ENCODE measurements at places on chromosomes 6 and 20. TPM values are rescaled to one million over a fixed set of nuclear protein-coding genes. Genes with fewer than 3 reads are reported as not detected.
A peak's percentile ranks its signal among the peaks of the same experiment; 100 is the strongest.

DNA sequence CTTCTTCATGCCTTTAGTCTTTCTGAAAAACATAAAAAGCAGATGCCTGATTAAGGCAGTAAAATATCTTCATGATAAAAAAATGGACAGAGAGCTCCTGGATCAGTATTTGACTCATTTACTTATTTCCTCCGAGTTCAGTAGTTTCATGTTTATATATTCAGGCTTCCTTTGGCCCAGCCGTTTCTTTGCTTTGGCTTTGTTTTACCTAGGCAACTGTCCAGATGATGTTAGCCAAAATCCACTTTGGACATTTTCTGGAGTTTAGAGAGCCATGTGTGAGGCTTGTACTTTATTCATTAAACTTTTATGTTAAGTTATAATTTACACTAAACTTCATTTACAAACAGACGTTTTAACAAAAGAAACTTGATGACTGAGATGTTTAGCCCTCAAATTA, 307.1 kb upstream of the RSPO3 start:
- H3K4me1 ChIP-seq: no peaks in the 10 kb centered on the region
- no peaks in the 10 kb centered on the region for H3K36me3 ChIP-seq
- peaks cover 9% of the 10 kb centered on the region for H3K27me3 ChIP-seq
- H3K4me3 ChIP-seq: no peak overlapping the region

The LIME1 gene
- total RNA-seq: 7.3 TPM

- H3K36me3 ChIP-seq: peaks cover 10% of the 10 kb centered on the region
- no peaks in the 10 kb centered on the region for H3K27me3 ChIP-seq
- peak; percentile 59 for DNase-seq
- H3K4me1 ChIP-seq: peaks cover 51% of the 10 kb centered on the region
- H3K27ac ChIP-seq: peak overlapping the region; percentile 96
Observed at GRCh38 chr6:69796073-69796641, 653 bp downstream of the LMBRD1 start.

GRCh38 chr6:121522771-121523386, 87.4 kb downstream of the GJA1 start:
- no peaks in the 10 kb centered on the region for H3K4me1 ChIP-seq
- no peak for DNase-seq
- H3K36me3 ChIP-seq: no peaks in the 10 kb centered on the region

The BTNL2 gene
- total RNA-seq: not detected

The MAS1 gene
- not detected for total RNA-seq

DNA sequence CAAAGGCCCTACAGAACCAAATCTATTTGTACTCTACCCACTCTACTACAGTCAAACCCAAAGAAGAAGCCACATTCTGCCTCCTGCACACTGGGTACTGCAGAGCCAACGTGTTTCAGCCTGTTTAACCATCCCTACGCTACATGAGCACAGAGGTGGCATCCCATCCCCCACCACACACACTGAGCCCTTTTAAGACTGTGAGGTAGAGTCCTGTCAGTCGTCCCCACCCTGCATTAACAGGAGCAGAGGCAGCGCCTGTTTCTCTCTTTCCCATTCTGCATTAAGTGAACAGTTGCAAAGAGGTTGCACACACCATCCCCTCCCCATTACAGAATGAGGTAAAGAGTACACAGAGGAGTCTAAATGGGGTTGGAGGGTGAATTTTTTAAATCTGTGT, 5.2 kb upstream of the RSPH4A start:
- no peaks in the 10 kb centered on the region for H3K36me3 ChIP-seq
- H3K4me3 ChIP-seq: no peak overlapping the region
- H3K27me3 ChIP-seq: peaks cover 6% of the 10 kb centered on the region
- H3K4me1 ChIP-seq: peaks cover 4% of the 10 kb centered on the region
- no peak for DNase-seq

DNA sequence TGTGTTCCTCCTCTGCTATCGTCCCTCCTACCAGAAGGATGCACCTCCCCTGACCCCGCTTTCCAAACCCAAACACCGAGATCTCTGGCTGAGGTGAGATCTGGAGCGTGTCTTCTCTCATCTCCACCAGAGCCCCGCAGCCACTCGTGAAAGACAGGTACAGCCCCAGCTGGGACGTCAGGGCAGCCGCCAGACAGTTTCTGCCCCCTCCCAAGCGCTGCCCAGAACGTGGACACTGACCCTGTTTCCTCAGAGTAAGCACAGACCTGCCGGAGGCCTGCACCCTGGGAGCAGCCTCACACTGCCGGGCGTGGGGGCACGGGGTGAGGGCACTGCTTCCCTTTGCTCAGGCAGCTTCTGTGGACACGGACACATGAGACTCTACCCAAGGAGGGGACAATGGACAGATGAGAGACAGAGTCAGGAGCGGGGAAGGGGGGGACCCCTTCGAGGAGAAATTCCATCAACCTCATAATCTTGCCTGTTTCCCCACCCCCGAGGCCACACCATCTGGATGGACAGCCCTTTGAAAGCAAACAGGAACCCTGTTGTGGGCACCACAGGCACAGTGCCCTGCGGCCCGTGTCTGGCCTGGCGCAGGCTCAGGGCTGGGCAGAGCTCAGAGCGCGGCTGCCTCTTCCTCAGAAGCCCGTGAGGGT, 210.6 kb downstream of the DLL1 start:
- H3K36me3 ChIP-seq: no peaks in the 10 kb centered on the region
- no peak for DNase-seq
- peaks cover 3% of the 10 kb centered on the region for H3K4me1 ChIP-seq
- H3K4me3 ChIP-seq: no peak overlapping the region
- H3K27me3 ChIP-seq: peaks cover 4% of the 10 kb centered on the region

GRCh38 chr6:149493761-149494320, 9.0 kb upstream of the ZC3H12D start:
- H3K27ac ChIP-seq: peak overlapping the region; percentile 92
- peaks cover 88% of the 10 kb centered on the region for H3K4me1 ChIP-seq
- peaks cover 12% of the 10 kb centered on the region for H3K36me3 ChIP-seq
- H3K4me3 ChIP-seq: no peak overlapping the region
- no peaks in the 10 kb centered on the region for H3K27me3 ChIP-seq

- H3K27me3 ChIP-seq: no peaks in the 10 kb centered on the region
- no peak overlapping the region for H3K27ac ChIP-seq
- peaks cover 17% of the 10 kb centered on the region for H3K4me1 ChIP-seq
- H3K4me3 ChIP-seq: no peak overlapping the region
- no peak for DNase-seq
Observed at GRCh38 chr20:16541878-16542277, 31.4 kb downstream of the KIF16B start.

- H3K27ac ChIP-seq: peak overlapping the region; percentile 98
- peaks cover 16% of the 10 kb centered on the region for H3K36me3 ChIP-seq
- DNase-seq: no peak
- H3K4me1 ChIP-seq: peaks cover 39% of the 10 kb centered on the region
Observed at GRCh38 chr20:47353692-47354463, 2.6 kb downstream of the ZMYND8 start.

Measured in activated CD4-positive, alpha-beta T cell treated with anti-CD3 and anti-CD28 coated beads for 36 hours (primary cell).